ENCODE measurements at places on chromosomes 12 and 14.

DNA sequence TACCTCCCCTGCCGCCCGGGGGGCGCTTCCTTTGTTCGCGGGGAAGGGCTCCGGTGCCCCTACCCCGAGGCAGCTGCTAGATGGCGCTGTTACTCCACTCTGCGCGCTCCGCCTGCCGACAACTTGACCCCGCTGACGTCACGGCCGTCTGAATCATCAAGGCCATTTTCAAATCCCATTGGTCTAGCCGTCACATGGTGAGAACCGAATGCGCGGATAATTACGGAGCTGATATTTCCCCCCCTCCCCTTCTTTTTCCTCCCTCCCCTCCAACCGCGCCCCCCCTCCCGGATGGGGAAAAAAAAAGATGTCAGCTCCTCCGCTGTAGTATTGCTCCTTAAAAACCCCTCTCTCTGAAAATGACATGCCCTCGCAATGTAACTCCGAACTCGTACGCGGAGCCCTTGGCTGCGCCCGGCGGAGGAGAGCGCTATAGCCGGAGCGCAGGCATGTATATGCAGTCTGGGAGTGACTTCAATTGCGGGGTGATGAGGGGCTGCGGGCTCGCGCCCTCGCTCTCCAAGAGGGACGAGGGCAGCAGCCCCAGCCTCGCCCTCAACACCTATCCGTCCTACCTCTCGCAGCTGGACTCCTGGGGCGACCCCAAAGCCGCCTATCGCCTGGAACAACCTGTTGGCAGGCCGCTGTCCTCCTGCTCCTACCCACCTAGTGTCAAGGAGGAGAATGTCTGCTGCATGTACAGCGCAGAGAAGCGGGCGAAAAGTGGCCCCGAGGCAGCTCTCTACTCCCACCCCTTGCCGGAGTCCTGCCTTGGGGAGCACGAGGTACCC, at the start of gene HOXC10:
Gene HOXC10, plus strand, starts transcription at position 246 of the 791 bp plus-strand sequence. Its CDS starts 114 bp downstream, at position 360.
- DNase-seq = peak; percentile 98

GRCh38 chr12:96034621-96035282, 635 bp downstream of the LTA4H start:
- no peak for DNase-seq

GRCh38 chr14:102854091-102854703, 68.3 kb upstream of the AMN start:
- no peak for DNase-seq

DNA sequence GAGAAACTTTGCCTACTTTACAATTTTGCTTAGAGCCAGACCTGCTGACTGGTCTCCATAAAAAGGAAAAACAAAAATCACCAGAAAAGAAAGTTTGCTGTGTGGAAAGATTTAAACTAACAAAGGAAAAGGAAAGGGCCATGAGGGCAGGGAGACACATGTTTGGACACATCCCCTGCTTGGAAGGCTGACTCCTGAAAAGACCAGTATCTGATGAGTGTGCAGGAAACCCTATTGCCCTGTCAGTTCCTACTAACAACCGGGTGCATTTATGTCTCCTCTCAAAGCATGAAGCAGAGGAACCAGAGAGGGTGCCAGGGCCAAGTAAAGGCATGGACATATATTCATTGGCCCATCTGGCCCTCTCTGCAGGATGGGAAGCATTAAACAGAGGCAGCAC, 7.0 kb upstream of the STAB2 start:
- no peak for DNase-seq

DNA sequence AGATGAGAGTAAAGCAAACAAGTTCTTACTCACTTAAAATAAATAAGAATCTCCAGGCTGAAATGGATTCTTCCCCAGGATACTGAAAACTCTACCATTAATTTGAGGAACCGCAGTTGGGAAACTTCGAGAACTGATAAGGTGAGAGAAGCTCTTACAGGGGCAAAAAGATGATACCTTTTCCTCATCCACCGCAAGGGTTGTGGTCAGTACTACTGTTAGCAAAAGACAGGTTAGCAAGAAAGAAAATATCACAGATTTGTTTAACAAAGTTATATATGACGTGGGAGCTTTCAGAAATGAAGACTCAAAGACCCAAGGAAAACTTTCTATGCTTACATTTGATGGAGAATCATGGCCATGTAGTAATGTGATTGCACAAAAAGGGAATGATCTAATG, 441.6 kb downstream of the PCNX1 start:
- DNase-seq = no peak

DNA sequence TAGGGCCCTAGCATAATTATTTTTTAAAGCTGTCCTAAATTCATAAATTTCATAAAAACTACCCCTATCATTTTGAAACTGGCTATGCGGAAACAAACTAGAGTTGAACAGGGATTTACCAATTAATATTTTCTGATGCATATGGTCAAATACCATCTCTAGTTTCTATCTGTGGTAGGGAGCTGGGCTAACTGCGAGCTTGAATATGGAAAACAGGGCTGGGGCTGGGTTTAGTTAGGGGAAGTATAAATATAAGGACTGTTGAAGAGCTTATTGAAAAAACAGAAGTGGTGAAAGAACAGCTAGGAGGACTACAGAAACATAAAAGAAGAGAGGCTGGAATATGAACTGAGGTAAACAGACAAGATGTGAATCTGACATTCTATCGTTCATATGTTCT, 91.8 kb downstream of the SLC38A1 start:
- DNase-seq = no peak

GRCh38 chr12:132477017-132477702, 12.8 kb upstream of the FBRSL1 start:
- no peak for DNase-seq

DNA sequence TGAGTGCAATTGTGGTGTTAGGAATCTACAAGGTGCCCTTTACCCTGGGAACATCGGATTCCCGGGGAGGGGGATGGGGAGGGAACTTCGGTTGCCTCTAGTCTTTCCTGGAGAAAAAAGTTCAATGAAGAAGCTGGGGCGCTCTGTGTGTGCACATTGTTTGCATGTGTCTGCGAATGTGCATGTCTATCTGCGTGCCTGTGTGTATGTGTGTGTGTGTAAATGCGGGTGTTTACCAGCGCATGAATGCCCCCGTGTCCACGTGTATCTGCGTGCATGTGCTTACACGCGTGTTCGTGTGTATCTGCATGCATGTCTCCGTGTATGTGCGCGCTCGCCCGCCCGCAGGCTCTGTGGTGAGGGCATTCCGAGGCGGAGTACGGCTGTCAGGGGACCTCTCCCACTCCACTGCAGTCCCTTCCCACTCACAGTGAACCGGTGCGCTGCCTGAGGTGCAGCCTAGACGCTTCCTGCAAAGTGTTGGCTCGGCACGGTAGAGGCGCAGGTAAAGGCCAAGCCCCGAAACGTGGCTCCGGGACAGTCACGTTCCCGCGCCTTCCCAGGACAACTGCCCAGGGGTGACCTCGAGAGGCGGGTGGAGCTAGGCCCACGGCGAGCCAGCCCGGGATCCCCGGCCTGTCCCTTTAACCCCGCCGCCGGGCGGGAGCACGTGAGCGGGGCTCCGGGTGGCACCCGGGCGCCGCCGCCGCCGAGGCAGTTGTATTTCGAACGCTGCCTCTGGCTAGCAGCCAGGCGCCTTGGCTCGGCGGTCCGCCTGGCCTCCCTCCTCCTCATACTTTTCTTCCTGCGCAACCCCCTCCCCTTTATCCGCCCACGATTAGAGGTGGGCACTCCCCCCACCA, 539 bp upstream of the HMGA2 start:
- DNase-seq = no peak

GRCh38 chr14:95387826-95388445, 68.2 kb upstream of the CLMN start:
- no peak for DNase-seq

- DNase-seq = no peak
These were observed 473.5 kb downstream of the PRKD1 start for GRCh38 chr14:29454026-29454693.

GRCh38 chr14:87489196-87489819, 503.7 kb downstream of the GALC start:
- no peak for DNase-seq

DNA sequence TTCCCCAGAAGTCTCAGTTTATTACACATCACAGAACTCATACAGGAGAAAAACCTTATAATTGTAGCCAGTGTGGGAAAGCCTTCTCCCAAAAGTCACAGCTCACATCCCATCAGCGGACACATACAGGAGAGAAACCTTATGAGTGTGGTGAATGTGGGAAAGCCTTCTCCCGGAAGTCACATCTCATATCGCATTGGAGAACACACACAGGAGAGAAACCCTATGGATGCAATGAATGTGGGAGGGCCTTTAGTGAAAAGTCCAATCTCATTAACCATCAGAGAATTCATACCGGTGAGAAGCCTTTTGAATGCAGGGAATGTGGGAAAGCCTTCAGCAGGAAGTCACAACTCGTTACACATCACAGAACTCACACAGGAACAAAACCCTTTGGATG, 20.1 kb downstream of the ZNF84 start:
- DNase-seq = no peak

DNA sequence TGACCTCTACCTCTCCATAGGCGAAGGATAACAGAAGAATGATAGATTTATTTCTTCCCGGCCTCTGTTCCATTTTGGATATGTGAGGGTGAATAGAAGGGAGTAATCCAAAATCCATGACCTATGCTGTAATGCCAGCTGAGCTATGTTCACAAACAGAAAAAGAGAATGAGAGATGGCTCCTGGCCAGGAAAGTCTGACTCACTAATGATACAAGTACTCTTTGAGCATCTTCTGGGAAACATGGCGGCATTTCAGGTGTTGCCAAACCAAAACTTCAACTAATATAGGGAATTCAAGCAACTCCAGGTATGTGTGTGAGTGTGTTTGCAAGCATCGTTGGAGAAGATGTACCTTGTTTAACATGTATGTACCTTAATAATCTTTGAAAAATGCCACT, 55.1 kb downstream of the MED13L start:
- no peak for DNase-seq

GRCh38 chr14:95226801-95227200, 69.5 kb upstream of the DICER1 start:
- peak; percentile 69 for DNase-seq

- DNase-seq = no peak
These were observed 132.4 kb upstream of the CNTN1 start for GRCh38 chr12:40559865-40560264.

DNA sequence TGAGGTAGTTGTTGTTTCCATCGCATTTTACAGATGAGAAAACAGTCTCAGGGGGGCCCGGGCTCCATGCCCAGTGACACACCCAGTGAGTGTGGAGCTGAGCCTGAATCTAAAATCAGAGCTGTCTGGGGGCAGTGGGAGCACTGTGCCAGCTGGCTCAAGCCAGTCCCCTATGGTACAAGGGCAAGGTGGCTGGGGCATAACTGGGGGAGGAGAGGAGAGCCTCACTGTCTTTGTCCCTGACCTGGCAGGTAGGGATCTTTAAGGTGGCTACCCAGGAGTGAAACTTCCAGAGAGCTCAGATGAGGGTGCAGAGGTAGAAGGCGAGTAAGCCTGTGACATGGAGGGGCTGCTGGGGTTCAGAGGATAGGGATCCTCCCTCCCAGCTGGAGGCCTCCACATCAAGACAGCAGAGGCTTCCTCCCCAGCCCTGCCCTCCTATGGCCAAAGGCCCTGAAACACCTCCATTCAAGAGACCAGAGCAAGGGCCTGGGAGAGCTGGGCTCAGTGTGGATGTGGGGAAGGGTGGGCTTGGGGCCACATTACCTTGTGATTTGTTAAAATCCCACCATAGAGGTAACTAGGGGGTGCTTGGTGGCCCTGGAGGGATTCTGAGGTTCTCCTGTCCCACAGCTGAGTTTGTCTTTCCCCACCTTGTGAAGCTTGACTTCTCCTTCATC, 33.1 kb downstream of the ASCL4 start:
- no peak for DNase-seq

GRCh38 chr14:100296106-100296651, 10.1 kb downstream of the SLC25A29 start:
- no peak for DNase-seq

DNA sequence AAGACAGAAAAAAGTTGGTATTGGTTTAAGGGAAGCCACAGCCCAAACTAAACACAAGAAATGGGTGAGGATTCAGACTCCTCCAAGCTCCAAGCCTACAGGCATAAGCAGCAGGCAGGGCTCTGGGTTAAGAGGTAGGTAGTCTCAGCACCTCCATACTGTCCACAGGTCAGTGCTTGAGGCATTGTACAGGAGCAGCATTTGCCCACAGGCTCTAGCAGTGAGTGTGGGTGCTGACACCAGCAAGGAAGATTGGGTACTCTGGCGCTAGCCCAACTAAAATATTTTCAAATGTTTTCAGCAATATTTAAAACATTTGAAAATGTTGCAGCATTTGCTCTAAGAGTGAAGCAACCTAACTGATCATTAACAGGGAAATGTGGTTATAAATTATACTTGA, 33.1 kb downstream of the FERMT2 start:
- DNase-seq = no peak

- no peak for DNase-seq
These were observed 29.0 kb downstream of the PTPRQ start for GRCh38 chr12:80472911-80473500.

GRCh38 chr12:67068204-67068731, 200.9 kb upstream of the CAND1 start:
- no peak for DNase-seq

GRCh38 chr14:26389646-26390508, 208.0 kb downstream of the NOVA1 start:
- DNase-seq = no peak

DNA sequence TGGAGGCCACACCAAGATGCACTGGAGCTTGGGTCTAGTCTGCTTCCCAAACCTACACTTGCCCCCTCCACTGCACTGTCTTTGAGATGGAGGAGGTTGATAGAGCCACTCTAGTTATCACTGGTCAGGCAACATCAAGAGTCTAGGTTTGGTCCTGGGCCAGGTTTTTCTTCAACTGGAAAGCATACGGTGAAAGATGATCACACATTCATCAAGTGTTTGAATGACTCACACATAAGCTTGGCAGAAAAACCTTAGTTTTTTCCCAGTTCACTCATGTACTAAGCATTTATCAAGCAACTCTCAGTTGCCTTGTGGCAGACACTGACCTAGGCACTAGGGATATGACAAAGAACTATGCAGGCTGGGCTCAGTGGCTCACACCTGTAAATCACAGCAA, 84.5 kb downstream of the PLEKHG3 start:
- no peak for DNase-seq

- no peak for DNase-seq
These were observed 129.3 kb upstream of the RASSF8 start for GRCh38 chr12:25829192-25829591.

DNA sequence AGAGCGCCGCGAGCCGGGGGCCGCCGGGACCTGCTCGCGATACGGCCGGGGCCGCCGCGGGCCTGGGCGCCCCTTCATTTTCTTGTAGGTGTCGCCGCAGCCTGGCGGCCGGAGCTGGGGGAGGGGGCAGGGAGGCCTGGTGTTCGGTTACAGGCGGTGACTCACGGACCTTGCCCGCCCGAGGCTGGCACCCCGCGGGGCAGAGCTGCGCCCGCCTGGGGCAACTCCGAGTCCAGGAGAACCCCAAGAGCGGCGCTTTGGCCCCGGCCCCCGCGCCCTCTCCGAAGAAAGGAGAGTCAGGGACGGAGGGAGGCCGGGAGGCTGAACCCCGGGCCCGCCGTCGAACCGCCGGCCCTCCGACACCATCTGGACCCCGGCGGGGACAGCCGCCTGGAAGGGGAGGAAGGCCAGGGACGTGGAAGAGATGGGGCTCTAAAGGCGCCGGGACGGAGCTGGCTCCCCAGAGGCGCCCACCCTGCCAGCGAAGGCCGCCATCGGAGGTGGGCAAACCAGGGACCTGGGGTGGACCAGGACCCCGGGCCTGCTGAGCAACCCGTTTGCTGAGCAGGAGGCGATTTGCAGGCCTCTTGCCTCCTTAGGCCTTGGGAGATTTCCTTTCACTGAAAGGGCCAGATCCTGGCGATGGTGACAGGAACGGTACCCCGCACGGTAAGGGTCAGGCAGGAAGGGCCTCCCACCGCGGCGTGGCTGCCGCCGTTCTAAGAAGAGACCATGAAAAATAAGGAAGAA, 843 bp upstream of the NUAK1 start:
- no peak for DNase-seq

GRCh38 chr12:11655842-11656241, 6.4 kb downstream of the ETV6 start:
- no peak for DNase-seq
